ENCODE measurements at places on chromosomes 4 and X. TPM values are rescaled to one million over a fixed set of nuclear protein-coding genes. Genes with fewer than 3 reads are reported as not detected.

The CLGN gene
- total RNA-seq = 0.09 TPM

The MID2 gene
- 32.5 TPM for total RNA-seq

The TSPAN7 gene
- total RNA-seq = 25.1 TPM

The PPP1R3F gene
- total RNA-seq = 1.6 TPM

The NKX3-2 gene
- total RNA-seq = 0.11 TPM

The AVPR2 gene
- total RNA-seq = 3.5 TPM

The PFKFB1 gene
- total RNA-seq = under 0.01 TPM

The ETDB gene
- not detected for total RNA-seq

The GSX2 gene
- total RNA-seq = not detected

The FHIP1A gene
- 0.65 TPM for total RNA-seq

The PRICKLE3 gene
- 3.6 TPM for total RNA-seq

The TMPRSS11A gene
- not detected for total RNA-seq

The FRAS1 gene
- 0.09 TPM for total RNA-seq

The LRP2BP gene
- 0.95 TPM for total RNA-seq

The SMIM43 gene
- 0.09 TPM for total RNA-seq

The EXOC1 gene
- 48.4 TPM for total RNA-seq

The TRMT10A gene
- total RNA-seq = 4.8 TPM

The ADRA2C gene
- total RNA-seq = under 0.01 TPM

The SMIM10 gene
- total RNA-seq = 2.5 TPM

The AMOT gene
- total RNA-seq = 9.7 TPM

The PDE6B gene
- 2.6 TPM for total RNA-seq

The HHIP gene
- total RNA-seq = 61.1 TPM

The NMU gene
- total RNA-seq = not detected

The DMRTC1 gene
- total RNA-seq = not detected

The TMSB15A gene
- total RNA-seq = 0.33 TPM

The TEX13C gene
- total RNA-seq = not detected

The MAGEA9 gene
- total RNA-seq = not detected

The NXF2 gene
- total RNA-seq = not detected

The KDM5C gene
- 56.0 TPM for total RNA-seq

The ZNF275 gene
- total RNA-seq = 4.9 TPM

The CXorf51B gene
- not detected for total RNA-seq

The ADGRG4 gene
- total RNA-seq = not detected

The FHDC1 gene
- total RNA-seq = 0.43 TPM

The VCX2 gene
- not detected for total RNA-seq

The MSN gene
- 230 TPM for total RNA-seq

The FABP2 gene
- not detected for total RNA-seq

The SSX2 gene
- not detected for total RNA-seq

The ADH6 gene
- not detected for total RNA-seq

The RBM46 gene
- total RNA-seq = not detected

The PCDH7 gene
- 0.11 TPM for total RNA-seq

The TEX13B gene
- total RNA-seq = not detected

The SLC39A8 gene
- total RNA-seq = 10.7 TPM

The GPR82 gene
- not detected for total RNA-seq

Data from dermis lymphatic vessel endothelial cell (primary cell).